Retina (tissue), 1 donor: ENCODE measurements at places on chromosomes 1 and 21.
A peak's percentile ranks its signal among the peaks of the same experiment; 100 is the strongest.

DNA sequence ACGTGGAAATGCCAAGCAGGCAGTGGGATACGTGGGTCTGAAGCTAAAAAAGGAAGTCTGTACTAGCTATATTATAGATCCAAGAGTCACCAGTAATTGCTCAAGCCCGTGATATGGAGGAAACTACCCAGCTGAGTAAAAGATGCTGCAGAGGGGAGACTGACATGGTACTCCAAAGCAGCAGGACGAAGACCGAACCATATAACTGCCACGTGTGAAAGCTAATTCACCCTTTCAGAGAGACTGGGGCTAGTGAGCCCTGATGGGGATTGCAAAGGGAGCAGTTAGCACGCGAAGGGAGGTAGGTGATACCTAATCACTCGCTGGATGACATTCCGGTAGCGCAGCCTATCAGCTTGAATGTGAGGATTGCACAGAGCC is 316 bp downstream of the AP4B1 start:
- DNase-seq = no peak

DNA sequence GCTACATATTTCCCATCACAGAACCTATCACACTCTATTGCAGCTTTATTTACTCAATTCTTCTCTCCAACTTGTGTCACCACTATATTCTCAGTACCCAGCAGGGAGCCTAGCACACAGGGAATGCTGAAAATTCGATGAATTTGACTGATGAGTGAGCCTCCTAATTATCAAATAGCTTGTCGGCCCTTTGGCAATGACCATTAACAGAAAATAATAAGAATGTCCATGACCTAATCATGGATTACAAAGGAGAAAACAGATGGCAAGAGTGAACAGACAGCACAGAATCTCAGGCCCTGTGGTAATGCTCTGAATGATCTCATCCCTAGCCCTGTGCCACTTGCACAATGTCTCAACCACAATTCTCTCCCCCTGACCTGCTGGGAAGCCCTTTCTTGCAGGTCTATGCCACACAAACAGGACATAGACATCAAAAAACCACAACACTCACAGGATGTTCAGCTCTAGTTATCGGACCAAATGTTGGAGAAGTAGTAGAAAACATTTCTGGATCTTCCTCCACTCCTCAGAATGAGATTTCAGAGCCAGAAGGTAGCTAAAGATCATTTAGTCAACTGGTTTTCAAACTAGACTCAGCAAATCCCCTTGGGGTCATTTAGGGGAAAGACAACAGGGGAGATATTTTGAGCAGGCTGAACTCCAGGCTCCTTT is 68.4 kb downstream of the LUZP1 start:
- peak; percentile 47 for DNase-seq

GRCh38 chr1:167676205-167676915 is 45.4 kb upstream of the MPZL1 start:
- no peak for DNase-seq

DNA sequence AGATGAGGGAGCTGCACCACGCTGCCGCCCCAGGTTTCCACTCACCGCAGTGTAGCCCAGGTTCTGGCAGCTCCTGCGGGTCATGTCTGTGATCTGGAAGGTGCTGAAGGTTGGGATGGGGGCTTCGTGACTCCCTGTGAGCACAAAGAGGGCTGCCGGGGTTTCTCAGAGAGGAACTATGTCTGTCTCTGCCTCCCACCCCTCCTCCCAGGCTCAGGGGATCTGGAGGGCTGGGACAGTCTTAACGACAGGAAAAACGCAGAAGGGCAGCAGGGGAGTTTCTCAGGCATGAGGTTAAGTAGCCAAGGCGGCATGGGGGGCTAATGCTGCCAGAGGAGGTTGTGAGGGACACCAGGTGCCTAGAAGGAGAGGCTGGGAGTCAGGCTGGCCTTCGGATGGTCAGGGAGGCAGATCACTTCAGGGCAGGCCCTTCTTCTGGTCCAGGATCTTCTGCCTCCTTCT is 656 bp downstream of the SH2D2A start:
- no peak for DNase-seq

GRCh38 chr1:36866169-36866814 is 168.0 kb downstream of the GRIK3 start:
- DNase-seq = no peak

DNA sequence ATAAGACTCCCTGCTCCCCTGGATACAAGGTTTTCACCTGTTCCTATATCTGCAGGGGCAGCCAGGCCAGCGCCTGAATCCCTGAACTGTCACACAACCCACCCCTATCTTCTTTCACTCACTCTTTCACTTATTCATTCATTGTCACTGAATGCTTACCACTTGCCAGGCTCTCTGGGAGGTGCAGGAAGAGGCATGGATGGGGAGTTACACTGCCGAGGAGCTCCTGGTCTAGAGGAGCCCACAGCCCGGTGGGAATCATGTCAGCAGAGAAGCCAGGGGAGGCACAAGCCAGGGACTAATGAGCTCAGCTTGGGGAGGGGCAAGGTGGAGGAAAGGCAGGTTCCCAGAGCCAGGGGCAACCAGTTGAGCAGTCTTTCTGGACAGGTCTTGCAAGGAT is 155.8 kb downstream of the TRABD2B start:
- no peak for DNase-seq

DNA sequence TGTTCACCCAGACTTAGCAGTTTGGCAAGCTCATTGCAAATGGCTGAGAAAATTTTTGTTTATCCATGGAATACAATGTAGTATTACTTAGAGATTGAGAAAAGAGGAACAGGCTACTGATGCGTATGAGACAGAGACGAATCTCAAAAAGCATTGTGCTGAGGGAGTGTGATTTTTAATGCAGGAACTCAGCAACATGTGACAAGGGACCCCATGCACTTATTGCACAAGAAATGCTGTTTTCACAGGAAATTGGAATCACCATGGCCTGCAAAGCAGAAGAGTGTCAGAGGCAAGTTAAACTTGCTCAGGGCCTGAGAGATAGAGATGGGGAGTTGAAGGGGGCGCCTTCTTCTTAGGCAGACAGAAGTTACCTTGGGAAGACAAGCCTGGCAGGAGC is 32.6 kb upstream of the TLR5 start:
- no peak for DNase-seq

- no peak for DNase-seq
Observed at GRCh38 chr1:53391982-53392381, 64.1 kb upstream of the LRP8 start.

- no peak for DNase-seq
Observed at GRCh38 chr1:46488343-46489168, 1.1 kb upstream of the DMBX1 start.
